SJCRH30 (cell line): ENCODE measurements at places on chromosomes 11 and 22. TPM values are rescaled to one million over a fixed set of nuclear protein-coding genes. Genes with fewer than 3 reads are reported as not detected.

GRCh38 chr22:19446603-19447329, 745 bp downstream of the C22orf39 start:
- no peaks in the 10 kb centered on the region; the same call in 1 of the 2 replicates for H3K4me1 ChIP-seq
- DNase-seq: no peak
- H3K27me3 ChIP-seq: no peaks in the 10 kb centered on the region
- H3K27ac ChIP-seq: peak overlapping the region; percentile 70; the same call in 1 of the 2 replicates
- peak overlapping the region; percentile 80 for H3K4me3 ChIP-seq

DNA sequence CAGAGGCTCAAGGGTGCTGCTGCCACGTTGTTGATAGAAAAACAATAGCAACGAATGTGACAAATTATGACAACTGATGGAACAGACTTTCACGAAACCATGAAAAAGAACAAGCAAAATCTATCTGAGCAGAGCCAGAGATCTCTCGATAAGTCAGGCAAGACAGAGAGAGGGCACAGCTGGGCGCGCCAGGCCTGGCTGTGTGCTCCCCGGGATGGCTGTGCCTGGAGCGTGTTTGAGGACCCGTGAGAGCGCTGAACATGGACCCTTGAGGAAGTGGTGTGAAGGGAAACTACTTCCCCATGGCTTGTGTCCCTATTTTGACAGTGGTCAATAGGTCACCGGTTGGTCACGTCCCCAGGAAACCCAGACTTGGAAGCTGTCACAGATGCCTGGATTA, 83.1 kb upstream of the FGF3 start:
- H3K36me3 ChIP-seq: no peaks in the 10 kb centered on the region
- no peaks in the 10 kb centered on the region for H3K4me1 ChIP-seq

DNA sequence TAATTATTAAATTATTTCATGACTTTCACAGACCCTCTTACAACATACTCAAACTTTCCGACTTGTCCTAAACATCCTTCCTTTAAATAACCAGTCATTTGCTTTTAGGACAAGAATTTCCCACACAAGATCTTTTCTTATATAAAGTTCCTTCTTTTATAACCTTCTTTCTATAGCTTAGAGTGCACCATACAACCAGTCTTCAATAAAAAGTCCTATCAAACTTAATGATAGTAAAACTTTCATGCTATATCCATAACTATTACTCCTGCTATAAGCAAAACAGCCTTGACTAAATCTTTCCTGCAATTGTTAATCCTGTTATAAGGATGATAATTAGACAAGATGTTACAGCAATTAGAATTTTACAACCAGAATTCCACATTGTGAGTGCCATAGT, 47.4 kb downstream of the ZNF280B start:
- no peak for DNase-seq
- H3K4me3 ChIP-seq: no peak overlapping the region
- H3K36me3 ChIP-seq: no peaks in the 10 kb centered on the region
- H3K27ac ChIP-seq: no peak overlapping the region

DNA sequence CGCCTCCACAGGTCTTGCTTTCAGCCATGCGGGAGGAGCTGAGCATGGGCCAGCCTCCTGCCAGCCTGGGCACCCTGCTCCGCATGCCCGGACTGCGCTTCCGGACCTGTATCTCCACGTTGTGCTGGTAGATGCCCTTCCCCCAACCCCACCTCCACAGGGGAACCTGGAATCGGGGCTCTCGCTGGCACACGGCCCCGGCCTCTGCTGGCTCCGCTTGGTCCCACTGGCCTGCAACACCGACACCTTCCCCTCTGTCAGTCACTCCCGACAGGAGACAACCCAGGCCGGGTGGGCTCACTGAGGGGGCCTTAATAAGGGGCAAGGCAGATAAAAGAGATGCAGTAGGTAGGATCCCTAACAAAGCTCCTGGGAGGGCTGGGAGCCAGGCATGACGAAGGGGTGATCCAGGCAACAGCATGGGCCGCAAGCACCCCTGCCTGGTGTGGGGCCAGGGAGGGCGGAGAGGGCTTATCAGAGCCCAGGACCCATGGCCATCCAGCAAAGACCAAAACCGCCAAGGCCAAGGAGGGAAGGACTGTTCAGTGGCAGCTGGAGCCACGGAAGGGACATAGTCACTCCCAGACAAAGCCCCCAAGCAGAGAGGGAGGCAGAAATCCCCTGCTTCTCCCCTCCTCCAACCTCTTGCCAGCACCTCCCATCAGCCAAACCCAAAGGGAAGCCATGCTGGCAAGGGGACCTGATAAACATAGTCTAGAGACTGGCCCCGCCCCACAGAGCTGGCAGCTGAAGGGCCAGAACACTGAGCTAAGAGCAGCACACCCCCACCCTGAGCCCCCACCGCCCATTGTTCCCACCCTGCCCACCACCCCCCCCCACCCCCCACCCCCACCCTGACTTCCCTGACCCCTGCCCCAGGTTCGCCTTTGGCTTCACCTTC, 8.0 kb downstream of the SLC22A12 start:
- H3K4me3 ChIP-seq: no peak overlapping the region
- no peak overlapping the region for H3K27ac ChIP-seq
- no peak for DNase-seq

GRCh38 chr11:80083531-80083951, 642.7 kb upstream of the TENM4 start:
- no peak overlapping the region for H3K27ac ChIP-seq
- H3K27me3 ChIP-seq: no peaks in the 10 kb centered on the region
- no peaks in the 10 kb centered on the region for H3K4me1 ChIP-seq
- H3K36me3 ChIP-seq: no peaks in the 10 kb centered on the region

- no peak for DNase-seq
- peaks cover 20% of the 10 kb centered on the region for H3K36me3 ChIP-seq
- H3K4me3 ChIP-seq: no peak overlapping the region
- H3K4me1 ChIP-seq: no peaks in the 10 kb centered on the region
- H3K27me3 ChIP-seq: no peaks in the 10 kb centered on the region
Measured at GRCh38 chr11:17169876-17170275, 37.9 kb downstream of the PIK3C2A start.

DNA sequence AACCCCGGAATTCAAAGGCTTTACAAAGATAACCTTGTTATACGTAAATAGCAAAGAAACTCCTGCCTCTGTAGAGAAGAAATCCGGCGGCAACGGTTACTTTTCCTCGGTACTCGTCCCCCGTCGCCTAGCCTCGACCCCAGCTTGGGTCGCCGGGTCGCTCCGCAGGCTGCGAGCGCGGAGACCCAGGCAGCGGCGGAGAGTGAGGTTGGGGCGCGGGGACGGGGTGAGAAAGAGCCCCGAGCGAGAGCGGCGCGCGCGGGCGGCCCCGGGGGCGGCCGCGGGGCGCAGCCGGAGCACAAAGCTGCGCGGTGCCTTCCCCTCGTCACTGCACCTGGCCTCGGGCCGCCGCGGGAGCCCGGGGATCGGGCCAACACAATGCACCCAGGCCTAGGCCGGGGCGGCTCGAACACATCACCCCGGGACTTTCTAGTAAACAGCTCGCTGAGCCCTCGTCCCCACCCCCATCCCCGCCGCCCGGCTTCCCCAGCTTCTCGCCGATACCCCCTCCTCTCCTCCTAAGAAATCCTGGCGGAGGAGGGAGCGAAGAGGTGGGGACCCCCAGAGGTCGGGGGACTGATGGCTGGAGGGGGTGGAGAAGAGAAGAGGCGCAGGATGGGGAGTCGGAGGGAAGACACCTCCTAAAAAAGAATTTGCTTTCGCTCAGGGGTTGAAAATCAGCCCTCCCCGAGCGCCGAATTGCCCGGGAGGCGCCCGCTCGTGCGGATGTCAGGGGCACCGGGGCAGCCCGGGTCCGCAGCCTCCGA, 845 bp downstream of the MPPED2 start:
- DNase-seq: peak; percentile 66
- H3K36me3 ChIP-seq: no peaks in the 10 kb centered on the region
- peaks cover 9% of the 10 kb centered on the region for H3K4me1 ChIP-seq
- H3K4me3 ChIP-seq: peak overlapping the region; percentile 92

GRCh38 chr22:26443901-26444690, 15.0 kb downstream of the ASPHD2 start:
- H3K27ac ChIP-seq: no peak overlapping the region
- no peaks in the 10 kb centered on the region for H3K27me3 ChIP-seq
- 0 out of 2 replicates have a peak, but pooled peaks cover 2% of the 10 kb centered on the region for H3K36me3 ChIP-seq
- H3K4me1 ChIP-seq: no peaks in the 10 kb centered on the region
- no peak for DNase-seq

GRCh38 chr11:82315093-82315492, 418.6 kb downstream of the FAM181B start:
- no peak overlapping the region for H3K27ac ChIP-seq
- no peaks in the 10 kb centered on the region for H3K27me3 ChIP-seq
- peak; percentile 48 for DNase-seq
- no peak overlapping the region for H3K4me3 ChIP-seq
- H3K4me1 ChIP-seq: no peaks in the 10 kb centered on the region
- no peaks in the 10 kb centered on the region for H3K36me3 ChIP-seq

DNA sequence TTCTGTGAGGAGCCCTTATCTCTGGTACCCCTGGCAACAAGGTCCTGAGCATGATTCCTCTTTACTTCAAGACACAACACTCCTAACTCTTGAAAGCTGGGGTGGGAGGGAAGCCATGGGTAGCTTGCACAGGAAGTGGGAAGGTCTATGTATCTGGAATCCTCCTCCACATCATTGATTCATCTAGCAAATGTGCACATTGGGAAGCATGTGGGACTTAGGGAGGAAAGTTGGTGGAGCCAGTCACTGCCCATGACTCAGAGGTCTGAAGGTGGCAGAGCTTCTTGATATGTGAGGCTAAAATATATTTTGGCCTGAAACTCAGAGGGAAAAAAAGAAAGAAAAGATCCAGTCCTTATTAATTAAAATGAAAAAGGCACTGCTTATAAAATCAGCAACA, 1000.9 kb downstream of the DLG2 start:
- no peak for DNase-seq
- no peak overlapping the region for H3K27ac ChIP-seq
- H3K4me3 ChIP-seq: no peak overlapping the region
- H3K36me3 ChIP-seq: no peaks in the 10 kb centered on the region
- H3K27me3 ChIP-seq: no peaks in the 10 kb centered on the region
- no peaks in the 10 kb centered on the region for H3K4me1 ChIP-seq

DNA sequence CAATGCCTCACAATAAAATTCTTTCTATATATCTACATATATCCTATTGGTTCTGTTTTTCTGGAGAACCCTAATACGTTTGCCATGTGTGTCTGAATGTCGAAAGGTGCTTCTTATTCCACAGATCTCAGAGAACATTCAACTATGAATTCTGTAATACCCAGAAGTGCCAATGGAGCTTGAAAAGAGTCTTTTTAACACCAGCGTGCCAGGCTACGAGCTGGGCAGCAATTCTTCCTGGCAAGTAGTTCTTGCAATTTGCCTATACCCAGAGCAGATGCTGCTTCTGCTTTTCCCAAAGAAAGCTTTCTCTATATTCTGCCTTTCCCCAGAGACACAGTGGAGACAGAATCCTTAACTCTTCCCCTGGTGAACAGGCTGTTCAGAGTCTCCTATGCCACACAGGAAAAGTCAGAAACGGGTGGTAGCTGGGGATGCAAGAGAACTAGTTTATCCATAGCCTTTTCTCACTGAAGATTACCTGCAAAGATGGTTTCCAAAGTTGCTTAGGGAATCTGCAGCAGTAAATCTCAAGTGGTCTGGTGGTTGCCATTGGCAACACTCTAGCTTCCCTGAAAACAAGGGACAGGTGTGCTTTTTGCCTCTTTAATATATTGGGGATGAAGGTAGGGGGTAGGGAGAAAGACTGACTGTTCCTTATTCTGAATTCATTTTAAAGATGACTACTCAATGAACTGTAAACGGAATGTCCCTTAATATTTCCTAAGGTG, 16.8 kb upstream of the PAFAH1B2 start:
- H3K4me3 ChIP-seq: no peak overlapping the region
- no peaks in the 10 kb centered on the region for H3K4me1 ChIP-seq

GRCh38 chr11:119754656-119755355, 25.8 kb upstream of the NECTIN1 start:
- H3K27me3 ChIP-seq: no peaks in the 10 kb centered on the region
- no peak for DNase-seq
- H3K36me3 ChIP-seq: no peaks in the 10 kb centered on the region
- H3K27ac ChIP-seq: no peak overlapping the region
- H3K4me1 ChIP-seq: peaks cover 11% of the 10 kb centered on the region

- no peaks in the 10 kb centered on the region for H3K27me3 ChIP-seq
Measured at GRCh38 chr11:27757953-27758352, 57.7 kb upstream of the BDNF start.

- H3K27me3 ChIP-seq: no peaks in the 10 kb centered on the region
- no peak overlapping the region for H3K4me3 ChIP-seq
- H3K36me3 ChIP-seq: peaks cover 49% of the 10 kb centered on the region
Measured at GRCh38 chr11:57801183-57801485, 39.5 kb downstream of the CTNND1 start.

DNA sequence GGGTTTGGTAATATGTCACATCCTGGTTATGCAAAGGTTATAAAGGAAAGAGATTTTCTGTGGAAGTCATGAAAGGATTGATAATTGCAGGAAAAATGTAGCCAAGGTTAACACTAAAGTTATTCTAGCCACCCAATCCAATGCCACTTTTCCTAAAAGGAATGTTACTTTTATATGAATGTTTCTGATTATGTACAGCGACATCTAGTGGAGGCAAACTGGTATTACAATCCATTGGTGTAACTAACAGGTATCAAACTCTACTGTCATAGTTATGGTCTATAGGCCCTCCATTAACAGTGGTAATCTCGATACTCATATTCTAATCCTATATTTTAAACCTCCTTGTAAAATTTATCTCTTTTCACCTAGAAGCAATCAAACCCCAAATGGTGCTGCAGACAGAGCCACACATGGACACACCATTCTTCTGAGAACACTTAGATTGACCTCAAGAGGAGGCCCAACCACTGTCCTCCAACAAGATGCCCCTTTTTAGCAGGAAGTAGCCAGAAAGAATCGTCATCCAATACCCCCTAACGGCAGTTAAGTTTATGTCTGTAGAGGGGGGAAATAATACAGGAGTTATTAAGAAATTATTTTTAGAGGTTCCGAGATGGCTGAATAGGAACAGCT, 74.9 kb upstream of the RAG2 start:
- H3K36me3 ChIP-seq: no peaks in the 10 kb centered on the region
- DNase-seq: peak; percentile 27
- H3K27ac ChIP-seq: no peak overlapping the region
- no peaks in the 10 kb centered on the region for H3K27me3 ChIP-seq
- H3K4me3 ChIP-seq: no peak overlapping the region
- H3K4me1 ChIP-seq: no peaks in the 10 kb centered on the region

DNA sequence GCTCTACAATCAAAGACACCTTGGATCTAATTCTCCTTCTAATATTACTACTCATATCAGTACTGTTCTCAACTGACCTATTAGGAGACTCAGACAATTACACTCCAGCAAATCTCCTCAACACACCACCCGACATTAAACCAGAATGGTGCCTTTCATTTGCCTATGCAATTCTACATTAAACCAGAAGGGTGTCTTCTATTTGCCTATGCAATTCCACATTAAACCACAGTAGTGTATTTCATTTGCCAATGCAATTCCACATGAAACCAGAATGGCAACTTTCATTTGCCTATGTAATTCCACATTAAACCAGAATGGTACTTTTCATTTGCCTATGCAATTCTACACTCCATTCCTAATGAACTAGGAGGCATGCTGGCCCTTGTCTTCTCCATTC, 15.3 kb upstream of the APOL3 start:
- H3K4me1 ChIP-seq: no peaks in the 10 kb centered on the region
- no peak overlapping the region for H3K27ac ChIP-seq
- H3K27me3 ChIP-seq: no peaks in the 10 kb centered on the region
- no peaks in the 10 kb centered on the region for H3K36me3 ChIP-seq
- no peak for DNase-seq

The OR2D2 gene
- not detected in 2 replicates for total RNA-seq

The SCGB1A1 gene
- total RNA-seq: not detected in 2 replicates
